ENCODE measurements at places on chromosomes 2 and 18.

DNA sequence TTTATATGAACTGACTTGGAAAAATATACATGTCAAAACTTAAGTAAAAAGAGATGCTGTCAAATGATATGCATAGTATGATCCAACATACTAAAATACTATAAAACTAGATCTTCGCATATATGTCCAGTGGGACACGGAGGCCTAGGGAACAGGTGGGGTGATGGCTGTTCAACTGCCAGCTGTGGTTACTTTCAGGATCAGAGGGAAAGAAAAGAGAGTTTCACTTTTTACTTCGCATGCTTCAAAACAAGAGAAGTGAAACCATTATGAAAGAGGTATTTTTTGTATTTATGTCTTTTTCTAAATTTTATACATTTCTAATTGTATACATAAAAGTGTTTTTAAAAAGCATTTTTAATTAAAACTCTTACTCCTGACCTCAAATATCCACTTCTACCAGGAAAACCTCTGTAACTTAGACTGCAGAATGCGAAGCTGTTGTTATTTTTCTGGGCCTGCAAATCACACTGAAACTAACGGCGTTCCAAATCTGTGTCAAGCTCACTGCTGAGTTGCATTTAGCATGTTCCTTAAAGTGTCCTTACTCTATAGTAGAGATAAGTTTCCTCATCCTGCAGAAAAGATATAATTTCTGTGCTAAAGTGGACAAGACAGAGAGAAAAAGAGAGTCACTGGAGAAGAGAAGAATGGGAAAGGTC is 97.8 kb upstream of the SLC35G4 start:
- DNase-seq: peak; percentile 9

GRCh38 chr18:47149457-47150028 is 757 bp downstream of the HDHD2 start:
- peak; percentile 13 for DNase-seq

GRCh38 chr18:39313992-39314391 is 1748.4 kb upstream of the CELF4 start:
- DNase-seq: no peak

DNA sequence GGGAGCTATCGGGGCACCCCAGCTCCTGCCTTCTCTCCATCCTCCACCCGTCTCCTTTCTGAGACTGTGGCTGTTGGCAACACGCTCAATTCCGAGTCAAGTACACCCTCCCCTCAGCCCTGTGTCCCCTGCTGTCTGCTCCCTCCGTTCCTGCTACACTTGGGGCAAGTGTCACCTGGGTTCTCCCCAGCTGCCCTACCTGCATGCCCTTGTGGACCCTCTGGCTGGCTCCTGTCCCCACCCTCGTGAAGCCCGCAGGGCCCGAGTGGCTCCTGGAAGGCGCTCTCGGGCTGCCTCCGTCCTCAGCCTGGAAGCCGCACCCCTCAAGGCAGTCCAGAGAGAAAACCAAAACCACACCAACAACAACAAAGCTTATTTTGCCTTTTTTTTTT is 33.9 kb downstream of the PDIA6 start:
- no peak for DNase-seq

DNA sequence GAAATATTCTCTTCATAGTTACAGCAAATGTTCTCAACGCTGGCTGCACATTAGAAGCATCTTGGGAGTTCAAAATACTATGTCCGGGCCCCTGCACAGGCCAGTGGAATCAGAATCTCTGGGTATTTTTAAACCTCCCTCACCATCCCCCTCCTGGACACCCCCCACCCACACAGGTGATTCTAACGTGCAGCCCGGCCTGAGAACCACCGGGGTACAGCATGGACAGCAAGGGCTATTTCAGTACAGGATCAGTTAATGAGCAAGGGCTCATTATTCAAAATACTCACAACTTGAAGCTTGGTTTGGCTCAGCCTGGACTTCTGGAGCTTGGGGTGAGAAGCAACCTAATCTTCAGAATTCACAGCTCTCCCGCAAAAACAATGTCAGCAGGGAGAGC is 31.4 kb downstream of the INO80C start:
- no peak for DNase-seq

DNA sequence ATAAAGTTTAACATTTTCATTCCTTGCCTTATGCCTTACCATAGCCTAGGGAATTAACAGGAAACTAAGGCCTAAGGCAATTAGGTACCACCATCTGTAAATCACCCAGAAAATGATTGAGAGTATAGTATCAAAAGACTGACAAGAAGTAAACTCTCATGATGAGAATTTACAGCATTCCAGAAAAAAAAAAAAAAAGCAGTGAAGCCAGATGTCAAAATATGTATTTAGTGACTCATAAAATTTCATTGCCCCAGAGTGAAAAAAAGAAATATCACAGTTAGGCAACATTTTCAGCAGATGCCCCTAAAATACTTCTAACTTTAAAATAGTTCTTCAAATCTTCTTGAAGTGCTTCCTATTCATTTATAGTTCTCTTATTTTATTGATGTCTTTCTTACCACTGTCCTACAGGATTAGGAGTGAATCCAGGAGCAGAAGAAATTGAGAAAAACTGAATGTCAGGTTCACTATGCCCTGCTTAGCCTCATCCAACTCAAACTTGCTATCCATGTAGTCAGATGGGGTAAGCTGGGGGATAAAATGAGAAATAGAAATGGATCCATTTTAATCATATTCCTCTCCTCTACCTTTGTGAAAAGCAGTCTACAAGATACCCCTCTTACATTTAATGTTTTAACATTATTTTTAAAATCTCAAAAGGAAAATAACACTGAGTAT is 57.3 kb upstream of the TANK start:
- DNase-seq: no peak

DNA sequence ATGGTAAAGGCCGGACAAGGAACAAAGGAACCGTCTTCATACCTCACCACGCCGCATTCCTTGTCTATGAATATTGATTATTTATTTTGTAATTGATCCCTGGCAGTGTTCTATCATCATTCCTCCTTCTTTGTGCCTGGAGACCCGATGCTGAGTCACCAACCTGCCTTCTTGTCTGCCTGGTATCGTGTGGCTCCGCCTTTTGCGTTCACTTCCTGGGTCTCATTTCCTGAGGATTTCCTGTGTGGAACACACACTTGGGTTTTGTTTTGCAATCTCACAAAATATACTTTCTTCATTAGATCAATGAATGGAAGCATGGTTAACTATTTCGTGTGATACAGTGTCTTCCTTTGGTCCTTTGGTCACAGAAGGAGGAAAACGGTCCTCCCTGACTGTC is 95.5 kb upstream of the SNTG2 start:
- DNase-seq: no peak

DNA sequence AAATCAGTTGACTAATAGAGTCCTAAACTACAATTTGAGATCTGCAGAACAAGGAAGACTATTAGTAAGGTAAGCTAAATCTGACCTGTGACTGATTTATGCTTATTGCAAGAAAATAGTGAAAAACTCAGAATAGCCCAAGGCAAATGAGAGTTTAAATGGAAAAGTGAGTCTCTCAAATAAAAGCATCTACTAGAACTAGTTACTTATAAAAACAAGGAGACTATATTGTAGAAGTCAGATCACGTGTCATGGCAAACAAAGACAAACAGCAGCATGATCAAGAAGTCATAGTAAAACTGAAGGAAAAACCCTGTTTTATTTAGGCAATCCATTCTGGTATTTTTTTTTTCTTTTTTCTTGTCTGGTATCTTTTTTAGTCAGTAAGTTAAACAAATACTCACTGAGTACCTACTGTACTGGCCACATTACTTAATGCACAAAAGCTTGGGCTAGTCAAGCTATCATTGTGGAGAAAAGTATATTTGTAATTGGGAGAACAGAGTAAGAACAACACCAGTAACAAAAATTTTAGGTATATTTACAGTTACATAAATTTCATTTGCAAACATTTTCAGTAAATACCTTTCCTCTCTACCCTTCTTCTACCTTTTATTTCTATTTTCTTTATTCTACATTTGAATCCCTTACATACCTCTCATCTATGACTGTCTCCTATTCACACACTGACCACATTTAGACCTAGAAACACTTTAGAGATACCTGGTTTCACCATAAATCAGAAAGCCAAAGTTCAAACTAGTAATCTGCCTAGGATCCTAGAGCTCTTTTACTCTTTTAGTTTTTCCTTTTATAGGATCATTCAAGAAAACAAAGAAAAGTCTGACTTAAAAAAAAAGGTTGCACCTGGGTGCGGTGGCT is 23.7 kb downstream of the CCDC88A start:
- DNase-seq: peak; percentile 71

DNA sequence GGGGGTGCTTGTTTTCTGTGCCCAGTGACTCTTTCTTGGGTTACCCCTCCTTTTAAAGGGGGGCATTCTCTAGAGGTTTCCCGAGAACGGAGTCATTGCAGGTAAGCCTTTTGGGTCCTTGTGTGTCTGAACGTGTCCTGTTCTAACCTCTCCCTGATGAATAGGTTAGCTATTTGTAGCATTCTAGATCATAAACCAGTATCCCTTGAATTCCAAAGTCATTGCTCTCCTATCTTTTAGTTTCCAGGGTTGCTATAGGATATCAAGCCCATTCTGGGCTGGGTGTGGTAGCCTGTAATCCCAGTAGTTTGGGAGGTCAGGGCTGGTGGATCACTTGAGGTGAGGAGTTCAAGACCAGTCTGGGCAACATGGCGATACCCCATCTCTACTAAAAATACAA is 65.9 kb upstream of the YWHAQ start:
- no peak for DNase-seq

DNA sequence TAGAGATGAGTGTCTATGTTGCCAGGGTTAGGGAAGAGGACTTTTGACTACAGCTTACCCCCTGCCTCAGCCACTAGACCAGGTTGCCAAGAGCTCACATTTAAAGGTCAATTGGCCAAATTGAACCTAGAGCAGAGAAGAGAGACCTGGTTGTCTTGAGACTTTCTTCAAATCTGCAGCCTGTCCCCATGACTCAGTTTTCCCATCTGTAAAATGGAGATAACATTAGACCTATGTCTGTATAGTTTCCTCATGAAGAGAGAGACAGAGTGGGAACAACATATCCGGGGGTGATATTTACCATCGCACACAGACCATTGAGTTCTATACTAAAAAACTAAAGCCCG is 1.6 kb upstream of the LIPG start:
- no peak for DNase-seq

- DNase-seq: no peak
These were observed 9.3 kb upstream of the GPR35 start for GRCh38 chr2:240615820-240616547.

GRCh38 chr2:204545861-204546735 is 823 bp downstream of the PARD3B start:
- peak; percentile 10 for DNase-seq

DNA sequence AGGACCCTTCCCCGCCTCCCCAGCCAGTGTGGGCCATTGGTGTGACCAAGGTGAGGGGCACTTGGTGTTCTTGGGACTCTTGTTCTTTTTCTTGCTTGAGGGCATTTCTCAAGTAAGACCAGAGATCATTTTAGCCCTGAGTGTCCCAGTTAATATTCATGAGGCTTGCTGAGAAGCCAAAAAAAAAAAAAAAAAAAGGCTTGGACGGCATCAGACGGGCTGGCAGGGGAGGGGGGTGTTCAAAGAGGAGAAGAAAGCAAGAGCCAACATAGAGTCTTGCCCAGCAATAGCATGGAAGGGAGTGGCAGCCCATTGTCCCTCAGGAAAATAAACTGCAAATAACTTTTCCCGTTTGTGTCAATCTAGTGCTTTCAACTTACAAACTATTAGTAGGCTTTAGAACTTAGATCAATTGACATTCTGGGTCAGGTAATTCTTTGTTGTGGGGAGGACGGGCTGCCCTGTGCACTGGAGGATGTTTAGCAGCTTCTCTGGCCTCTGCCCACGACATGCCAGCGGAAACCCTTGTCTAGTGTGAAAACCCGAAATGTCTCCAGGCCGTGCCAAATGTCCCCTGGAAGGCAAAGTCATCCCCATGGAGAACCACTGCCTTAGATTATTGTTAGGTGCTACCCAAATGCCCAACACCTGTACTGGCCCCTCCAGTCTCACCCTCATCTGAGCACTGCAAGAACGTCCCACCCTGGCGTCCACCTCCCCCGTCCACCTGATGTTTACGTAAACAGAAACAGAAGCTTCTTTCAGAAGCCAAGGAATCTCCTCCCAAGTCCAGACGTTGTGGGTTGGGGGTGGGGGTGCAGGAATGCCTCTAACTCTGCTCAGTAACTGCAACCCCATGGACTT is 163.4 kb downstream of the BCL2 start:
- DNase-seq: no peak

- DNase-seq: peak; percentile 68
These were observed 74.6 kb downstream of the KLF7 start for GRCh38 chr2:207091176-207091575.

DNA sequence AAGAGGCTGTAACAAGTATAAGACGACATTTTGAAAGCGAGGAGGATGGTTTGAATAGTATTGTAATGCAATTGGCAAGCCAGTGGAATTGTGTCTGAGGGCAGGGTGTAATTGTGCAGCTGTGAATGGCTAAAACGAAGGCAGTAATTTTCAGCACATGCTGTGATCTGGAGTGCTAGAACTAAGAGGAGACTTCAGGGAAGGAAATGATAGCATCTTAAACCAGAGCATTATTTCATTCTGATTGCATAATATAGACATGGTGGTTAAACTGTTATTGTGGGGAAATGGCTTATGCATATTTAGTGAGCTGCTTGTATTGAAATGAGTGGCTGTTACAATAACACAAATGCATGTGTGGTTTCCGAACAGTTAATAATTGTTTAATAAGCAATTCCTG is 36.3 kb downstream of the THSD7B start:
- no peak for DNase-seq

DNA sequence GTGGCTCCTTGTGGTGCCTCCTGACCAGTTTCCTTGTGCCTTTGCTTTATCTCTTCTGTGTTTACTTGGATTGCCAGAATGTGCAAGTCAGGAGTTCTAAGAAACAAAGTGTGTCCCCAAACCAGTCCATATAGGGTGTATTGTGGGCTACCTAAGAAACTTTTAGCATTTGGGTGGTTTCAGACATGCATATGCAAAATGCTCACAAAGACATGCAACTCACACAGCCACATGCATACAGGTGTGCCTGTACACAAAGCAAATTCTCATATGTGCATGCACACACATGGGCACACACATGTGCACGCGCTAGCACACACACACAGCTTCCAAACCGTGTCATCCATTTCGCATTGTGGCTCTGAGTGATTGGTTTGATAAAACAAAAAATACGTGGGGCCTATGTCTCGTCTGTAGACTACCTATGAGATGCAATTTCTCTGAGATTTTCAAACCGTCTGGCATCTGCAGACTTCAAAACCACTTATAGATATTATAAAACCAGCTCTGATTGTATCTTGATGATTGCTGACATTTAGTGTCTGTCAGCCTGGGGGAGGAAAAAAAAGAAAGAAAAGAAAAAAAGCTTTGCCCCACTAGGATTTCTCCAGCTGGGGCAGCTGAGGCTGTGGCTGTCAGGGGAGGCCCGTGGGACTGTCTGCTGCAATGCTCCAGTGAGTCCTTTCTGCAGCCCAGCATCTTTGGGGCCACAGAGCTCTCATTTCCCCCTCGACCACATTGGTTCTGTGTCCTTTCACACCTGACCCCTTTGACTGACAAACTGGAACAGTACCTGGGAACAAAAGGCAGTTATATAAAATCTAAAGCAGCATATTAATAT is 556.1 kb downstream of the CMPK2 start:
- no peak for DNase-seq
